Ecto neural progenitor cell (in vitro differentiated cells): ENCODE measurements at places on chromosomes 3 and 15.

DNA sequence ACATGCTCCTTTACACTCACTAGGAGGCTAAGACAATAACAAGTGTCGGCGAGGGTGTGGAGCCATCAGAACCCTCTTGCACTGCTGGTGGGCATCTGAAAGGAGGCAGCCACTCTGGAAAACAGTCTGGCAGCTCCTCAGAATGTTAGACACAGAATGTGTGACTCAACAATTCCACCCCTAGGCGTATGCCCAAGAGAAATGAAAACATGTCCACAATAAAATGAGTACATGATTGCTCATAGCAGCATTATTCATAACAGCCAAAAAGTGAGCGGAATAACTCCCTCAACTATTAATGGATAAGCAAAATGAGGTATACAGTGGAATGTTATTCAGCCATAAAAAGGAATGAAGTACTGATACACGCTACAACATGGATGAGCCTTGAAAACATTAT is 57.8 kb downstream of the WNT7A start:
- DNase-seq = no peak

- no peak for DNase-seq
Measured at GRCh38 chr15:70147178-70147760, 49.6 kb upstream of the TLE3 start.

DNA sequence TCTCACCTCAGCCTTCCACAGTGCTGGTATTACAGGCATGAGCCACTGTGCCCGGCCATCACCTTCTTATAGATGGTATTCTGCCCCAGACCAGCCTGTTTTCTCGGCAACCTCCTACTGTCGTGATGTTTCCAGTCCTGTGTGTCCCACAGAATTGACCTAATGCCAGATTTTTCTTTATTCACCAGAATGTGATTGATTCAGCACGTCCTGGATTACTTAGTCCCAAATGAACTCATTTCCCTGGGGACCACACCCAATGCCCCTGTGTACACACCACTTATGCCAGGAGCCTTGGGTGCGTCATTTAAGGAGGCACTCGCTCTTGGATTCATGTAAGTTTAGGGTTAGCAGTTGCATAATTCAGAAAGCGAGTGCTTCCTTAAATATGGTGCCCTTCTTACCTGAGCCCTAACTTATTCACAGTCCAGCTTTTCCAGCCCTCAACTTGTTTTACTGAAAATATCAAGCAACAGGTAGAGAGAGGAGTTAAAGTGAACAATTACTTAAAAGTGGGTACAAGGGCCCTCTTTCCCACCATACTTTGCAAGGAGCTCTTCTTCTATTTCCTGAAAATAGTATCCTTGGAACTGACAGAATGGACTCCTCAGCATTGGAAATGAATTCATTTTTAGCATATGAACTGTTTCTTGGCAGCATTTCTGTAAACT is 64.6 kb upstream of the UBE2E1 start:
- no peak for DNase-seq

GRCh38 chr3:117103675-117104074 is 394.1 kb downstream of the TUSC7 start:
- no peak for DNase-seq

DNA sequence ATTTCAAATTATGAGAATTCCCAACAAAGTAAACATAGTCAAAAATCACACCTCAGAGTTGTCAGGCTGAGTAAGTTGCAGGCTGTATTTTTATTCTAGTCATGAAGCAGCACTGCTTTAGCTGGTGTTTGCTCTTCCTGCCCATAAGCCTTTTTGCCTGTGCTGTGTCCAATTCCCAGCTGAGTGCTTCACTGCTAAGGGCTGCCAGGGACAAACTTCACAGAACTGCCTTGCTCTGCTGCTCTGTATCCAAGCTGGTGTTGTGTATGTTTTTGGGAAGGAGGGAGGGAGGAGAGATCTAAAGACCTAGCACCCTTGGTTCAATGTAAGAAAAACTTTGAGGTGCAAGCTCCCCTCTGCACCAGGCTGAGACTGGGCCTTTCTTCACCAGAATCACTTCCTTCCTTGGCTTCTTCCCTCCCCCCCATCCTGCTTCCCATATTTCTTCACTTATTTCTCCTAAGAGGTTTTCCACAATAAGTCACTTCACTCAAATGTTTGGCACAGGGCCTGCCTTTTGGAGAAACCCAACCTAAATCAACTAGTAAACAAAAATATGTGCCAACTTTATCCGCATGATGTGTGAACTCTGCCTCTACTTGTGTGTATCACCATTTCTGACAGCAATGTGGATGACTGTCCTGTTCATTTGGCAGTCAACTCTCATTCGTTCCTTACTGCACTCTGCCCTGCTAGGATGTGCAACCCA is 156.1 kb downstream of the TBL1XR1 start:
- no peak for DNase-seq

- DNase-seq = no peak
Measured at GRCh38 chr3:15553749-15554148, 32.2 kb upstream of the COLQ start.

GRCh38 chr3:168620854-168621253 is 525.1 kb upstream of the GOLIM4 start:
- DNase-seq = peak; percentile 69

GRCh38 chr15:89506026-89506686 is 9.8 kb upstream of the RHCG start:
- peak; percentile 33 for DNase-seq

- DNase-seq = no peak
Measured at GRCh38 chr3:170865209-170866094, 4.5 kb downstream of the RPL22L1 start.

DNA sequence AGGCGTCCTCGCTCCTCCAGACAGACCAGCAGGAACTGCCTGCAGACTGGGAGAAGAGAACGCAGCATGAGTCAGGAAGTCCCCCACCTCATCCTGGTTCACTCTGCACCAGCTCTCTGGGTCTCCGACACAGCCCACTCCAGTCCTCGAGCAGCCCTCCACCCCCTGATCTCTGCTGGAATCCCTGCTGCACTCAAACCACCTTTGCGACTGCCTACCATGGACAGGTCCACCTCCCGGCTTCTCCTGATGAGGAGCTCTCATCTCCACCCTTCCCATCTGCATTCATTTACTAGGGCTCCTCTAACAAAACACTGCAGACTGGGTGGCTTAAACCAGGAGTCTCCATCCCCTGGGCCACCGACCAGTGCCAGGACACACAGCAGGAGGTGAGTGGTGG is 202.3 kb upstream of the IGF1R start:
- no peak for DNase-seq

DNA sequence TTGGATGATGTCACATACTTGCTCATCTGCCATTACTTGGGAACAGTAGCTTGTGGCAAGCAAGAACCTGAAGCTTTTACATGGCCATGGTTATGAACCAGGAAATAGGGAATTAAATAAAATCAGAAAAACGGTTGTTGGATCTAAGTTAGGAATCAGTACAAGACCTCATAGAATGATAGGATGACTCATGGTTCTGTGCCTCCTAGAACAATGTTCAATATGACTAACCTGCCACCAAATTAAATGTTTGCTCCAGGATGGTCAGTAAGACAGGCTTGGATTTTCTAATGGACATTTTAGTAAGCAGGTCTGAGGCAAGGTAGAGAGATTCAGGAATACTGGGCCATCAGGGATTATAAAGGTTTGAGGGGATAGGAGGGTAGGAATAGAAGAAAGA is 218.9 kb downstream of the PLOD2 start:
- no peak for DNase-seq

DNA sequence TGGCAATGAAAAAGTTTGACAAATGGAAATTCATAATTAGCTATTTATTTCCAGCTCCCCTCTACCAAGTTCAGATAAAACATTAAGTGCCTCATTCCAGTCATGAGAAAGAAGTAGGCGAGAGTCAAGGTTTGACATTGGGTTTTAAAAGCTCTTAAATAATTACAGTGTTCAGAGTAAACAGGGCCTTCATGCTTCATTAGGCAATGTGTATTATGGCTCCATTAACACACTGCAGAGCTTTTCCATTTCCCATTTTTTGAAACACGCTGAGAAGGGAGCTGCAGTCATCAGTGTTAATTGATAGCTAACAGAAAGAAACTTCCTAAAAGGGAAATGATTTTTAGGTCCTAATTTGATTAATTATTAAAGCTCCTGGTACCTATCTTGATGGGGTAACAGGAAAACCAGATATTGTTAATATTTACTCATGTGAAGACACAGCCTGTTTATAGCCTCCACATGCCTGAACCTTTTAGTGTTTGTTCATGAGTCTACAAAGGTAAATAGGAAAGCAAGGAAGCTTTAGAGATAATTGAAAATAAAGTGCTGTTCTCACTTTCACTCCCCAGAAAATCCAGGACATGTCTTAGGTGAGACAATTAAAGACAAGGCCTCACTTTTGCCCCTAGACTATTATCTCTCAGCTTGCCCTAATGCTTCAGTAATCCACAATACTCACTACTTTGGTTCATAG is 28.7 kb downstream of the SST start:
- DNase-seq = no peak

DNA sequence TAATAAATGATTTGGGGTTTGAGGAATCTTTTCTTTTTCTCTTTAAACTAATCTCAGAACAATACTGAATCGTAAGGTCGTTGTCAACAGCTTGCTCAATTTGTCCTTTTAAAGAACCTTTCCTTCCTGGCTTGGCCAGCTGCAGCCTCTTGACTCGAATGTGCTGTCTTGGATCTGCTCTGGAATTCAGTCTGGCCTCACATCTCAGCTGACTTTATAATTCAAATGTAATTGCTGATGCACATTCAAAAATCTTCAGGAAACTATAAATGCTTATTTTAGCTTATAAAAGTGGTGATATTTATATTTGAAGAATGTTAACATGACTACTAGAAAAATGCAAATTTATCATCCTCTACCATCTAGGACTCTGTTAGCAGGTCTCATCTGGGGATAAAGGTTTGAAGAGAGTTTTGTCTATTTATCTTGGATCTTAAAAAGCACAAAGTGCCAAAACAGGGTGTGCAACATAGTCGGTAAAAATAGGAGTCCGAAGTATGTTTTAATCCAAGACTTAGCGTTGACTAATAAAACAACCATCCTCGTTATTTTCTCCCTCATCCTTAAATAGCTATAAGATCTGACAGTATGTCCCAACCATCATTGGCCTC is 1035.2 kb downstream of the MCTP2 start:
- DNase-seq = no peak

GRCh38 chr15:95086531-95087252 is 855.3 kb downstream of the MCTP2 start:
- no peak for DNase-seq

GRCh38 chr3:31714495-31715280 is 182.0 kb downstream of the STT3B start:
- DNase-seq = no peak

DNA sequence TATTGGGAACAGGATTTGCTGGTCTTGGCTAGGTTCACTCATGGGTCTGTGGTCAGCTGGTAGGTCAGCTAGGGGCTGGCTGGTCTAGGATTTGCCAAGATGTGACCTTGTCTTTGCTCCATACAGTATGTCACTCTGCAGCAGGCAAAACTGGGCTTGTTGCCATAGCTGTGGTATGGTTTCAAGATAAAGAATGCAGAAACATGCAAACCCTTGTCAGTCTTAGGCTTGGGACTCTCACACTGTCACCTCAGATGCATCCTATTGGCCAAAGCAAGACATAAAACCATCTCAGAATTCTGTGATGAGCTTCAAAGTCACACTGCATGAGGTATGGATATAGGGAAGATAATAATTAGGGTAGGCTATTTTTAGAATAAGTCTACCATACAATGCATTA is 66.6 kb upstream of the TBC1D5 start:
- DNase-seq = no peak

DNA sequence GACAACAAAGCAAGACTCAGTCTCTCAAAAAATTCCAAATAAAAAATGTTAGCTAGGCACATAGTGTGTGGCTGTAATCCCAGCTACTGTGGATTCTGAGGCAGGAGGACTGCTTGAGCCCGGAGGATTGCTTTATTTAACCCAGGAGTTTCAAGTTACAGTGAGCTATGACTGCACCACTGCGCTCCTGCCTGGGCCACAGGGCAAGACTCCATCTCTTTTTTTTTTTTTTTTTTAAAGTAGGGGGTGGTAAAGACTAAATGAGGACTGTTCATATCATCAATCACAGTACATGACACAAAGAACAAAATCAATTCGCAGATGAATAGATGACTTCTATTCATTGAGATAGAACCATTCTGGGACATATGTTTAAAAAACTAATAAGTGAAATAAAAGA is 48.1 kb downstream of the ACAP2 start:
- no peak for DNase-seq

DNA sequence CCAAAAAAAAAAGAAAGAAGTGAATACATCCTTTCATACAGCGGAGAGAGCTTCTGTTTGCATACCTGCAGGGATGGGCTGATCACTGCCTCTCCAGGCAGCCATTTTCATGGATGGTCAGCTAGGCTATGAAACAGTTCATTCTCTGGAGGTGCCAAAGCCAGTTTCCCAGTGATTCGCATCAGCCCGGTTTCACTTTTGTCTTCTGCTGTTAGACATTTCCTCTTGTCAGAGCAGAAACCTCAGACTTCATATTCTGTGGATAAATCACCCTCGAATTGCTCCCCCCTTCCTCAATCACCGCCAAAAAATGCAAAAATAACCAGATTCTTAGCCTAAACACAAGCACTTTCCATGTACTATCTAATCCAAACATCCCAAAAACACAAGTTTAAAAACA is 225.6 kb downstream of the ADAMTS9 start:
- no peak for DNase-seq

DNA sequence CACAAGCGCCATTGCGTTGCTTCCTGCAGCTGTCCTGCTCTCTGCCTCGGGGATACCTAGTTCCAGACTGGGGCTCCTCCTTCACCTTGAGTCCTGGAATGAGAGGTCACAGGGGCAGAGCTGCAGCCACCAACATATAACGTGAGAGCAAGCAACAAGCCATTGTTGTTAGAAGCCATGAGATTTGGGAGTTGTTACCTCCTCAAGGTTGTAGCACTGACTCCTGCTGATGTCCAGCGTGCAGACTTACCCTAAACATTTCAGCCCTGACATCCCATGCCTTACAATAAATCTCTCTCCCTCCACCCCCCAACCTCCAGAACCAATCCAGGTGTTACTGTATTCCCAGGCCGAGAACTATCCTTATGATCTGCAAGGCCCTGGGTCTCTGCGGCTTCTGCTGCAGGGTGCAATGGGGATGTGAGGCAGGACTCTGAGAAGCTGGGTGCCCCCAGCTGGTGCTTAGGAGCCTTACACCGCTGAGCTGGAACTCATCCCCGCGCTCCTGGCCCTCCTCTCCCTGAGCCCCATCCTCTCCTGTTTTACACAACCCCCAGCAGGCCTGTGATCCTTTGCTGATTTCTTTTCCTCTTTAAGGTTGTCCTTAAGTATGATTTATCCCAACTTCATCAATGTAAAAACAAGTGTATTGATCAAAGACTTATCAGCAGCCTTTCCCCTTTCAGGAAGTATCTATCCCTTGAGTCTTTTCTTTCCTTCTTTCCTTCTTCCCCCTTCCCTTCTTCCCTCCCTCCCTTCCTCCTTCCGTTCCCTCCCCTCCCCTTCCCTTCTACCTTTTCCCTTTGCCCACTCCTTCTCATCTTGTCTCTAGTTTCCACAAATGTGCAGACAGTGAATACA is 84.2 kb upstream of the ABHD2 start:
- DNase-seq = peak; percentile 72

GRCh38 chr15:23645371-23646164 is 2.1 kb downstream of the MAGEL2 start:
- no peak for DNase-seq
